NT2/D1 (cell line): ENCODE measurements at places on chromosomes 2 and 18.

DNA sequence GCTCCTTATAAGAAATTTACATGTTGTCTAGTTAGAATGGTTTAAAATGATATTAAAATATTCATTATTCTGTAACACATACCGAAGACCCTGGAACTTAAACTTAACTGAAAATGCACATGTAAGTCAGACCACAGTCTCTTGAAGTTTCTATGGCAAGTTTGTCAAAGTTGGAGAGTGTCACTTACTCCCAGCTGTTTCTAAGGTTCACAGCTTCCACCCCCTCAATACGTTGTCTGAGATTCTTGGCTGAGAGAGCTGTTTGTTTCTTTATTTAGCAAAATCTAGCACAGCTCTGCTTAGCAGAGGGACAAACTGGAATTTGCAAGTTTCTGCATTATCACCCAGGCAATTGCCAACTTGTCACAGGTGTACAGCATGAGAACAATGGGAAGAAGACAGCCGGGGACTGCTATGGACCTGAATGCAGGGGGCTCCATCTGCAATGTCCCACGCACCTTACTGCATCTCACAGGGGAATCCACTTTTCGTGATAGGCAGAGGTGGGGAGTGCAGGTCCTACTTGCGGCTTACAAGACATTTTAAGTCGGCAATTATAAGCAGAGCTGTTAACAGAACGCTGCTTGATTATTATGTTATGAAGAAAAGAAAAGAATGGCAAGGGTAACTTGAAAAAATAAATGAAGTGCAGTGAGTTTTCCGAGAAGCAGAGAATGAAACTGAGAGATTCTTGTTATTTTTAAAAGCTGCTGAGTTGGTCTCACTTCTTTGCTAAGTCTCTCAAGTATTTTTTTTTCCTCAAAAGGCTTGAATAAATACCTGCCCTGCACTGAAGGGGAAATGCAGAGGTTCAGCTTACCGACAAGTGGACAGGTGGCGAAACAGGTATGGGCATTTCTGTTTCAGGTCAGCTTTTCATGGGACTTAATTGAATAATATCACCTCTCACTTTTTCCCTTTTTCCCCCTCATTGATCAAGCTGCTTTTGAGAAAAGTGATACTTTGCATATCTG, 1072.1 kb upstream of the FANCL start:
- DNase-seq = no peak

- no peak for DNase-seq
Measured at GRCh38 chr2:127169066-127169660, 50.9 kb downstream of the CYP27C1 start.

GRCh38 chr2:10057231-10058107, 14.1 kb downstream of the KLF11 start:
- peak; percentile 74 for DNase-seq

DNA sequence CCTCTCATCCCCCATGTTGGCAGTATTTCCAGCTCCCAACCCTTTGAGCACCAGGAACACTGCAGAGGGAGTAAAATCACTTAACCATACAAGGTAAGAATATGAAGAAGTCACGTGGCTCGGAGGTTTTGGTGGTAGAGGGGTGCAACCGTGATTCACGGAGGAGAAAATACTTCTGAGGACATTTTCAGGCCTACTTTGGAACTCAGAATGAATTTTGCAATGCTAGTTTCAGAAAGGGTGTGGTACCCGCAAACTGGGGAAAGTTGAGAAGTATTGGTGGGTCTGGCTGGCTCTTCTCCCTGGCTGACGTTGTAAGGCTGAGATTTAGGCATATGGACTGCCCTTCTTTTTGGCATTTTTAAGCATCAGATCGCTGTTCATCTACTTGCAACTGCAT, 442 bp downstream of the SERPINB5 start:
- DNase-seq = no peak

DNA sequence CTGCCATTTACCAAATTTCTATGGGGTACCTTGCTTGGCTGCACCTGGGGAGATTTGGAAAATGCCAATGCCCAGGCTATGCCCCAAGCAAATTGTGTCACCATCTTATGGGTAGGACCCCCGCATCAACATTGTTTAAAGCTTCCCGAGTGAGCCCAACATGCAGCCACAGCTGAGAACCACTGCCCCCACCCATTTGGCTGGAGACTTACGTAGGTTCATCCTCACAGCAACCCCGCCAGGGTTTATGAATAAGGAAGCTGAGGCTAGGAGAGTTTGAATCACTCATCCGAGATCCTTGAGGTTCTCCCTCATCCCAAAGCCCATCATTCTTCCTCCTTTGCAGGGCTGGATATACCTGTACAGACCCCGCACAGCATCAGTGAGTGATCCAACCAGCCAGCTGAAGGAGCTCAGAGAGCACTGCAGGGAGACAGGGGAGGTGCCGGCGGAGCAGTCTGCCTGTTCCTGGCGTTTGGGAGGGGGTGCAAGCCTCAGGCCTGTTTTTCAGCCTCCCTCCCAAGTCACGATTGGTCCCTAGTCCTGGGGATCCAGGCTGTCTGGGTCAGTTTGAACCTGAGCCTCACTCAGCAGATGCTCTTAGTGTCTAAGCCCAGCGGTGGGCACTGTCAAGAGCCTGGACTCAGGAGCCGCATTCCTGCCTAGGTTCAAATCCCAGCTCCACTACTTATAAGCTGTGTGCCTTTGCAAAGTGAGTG, 164.9 kb downstream of the SMAD7 start:
- DNase-seq = no peak

- no peak for DNase-seq
Measured at GRCh38 chr2:21924640-21925285, 801.0 kb downstream of the TDRD15 start.

DNA sequence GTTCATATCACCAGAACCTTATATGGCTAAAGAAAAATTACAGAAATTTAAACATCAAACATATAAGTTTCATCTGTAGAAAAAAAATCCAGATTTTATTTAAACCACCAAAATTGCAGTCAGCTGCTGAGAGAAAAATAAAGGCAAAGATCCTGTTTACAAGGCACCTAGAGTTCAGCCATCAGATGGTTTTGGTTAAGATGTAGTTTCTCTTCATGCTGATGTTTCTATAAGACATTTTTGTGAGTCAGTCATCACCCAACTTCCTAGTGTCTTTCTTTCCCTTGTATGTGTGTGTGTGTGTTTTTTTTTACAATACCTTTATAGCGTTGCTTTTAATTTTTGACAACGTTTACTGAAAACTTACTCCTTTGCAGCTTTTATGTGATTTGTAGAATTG, 26.1 kb upstream of the MMADHC start:
- no peak for DNase-seq

GRCh38 chr18:9135912-9136314, 668 bp upstream of the ANKRD12 start:
- DNase-seq = peak; percentile 3

DNA sequence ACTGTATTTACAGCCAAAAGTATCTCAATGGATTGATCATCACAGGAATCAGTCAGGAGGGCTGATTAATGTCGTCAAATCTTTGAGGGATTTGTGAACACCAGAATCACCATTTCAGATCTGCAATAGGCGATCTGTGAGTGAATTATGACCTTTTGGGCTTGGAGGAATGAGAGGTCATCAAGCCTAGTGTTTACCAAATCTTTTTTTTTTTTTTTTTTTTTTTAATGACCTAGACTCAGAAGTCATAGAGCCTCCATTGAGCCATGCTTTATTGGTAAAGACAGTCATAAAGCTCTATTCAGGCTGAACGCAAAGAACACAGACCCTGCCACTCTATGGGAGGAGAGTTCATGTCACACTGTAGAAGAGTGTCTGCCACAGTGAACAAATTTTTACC, 97.7 kb downstream of the SOCS6 start:
- DNase-seq = no peak

DNA sequence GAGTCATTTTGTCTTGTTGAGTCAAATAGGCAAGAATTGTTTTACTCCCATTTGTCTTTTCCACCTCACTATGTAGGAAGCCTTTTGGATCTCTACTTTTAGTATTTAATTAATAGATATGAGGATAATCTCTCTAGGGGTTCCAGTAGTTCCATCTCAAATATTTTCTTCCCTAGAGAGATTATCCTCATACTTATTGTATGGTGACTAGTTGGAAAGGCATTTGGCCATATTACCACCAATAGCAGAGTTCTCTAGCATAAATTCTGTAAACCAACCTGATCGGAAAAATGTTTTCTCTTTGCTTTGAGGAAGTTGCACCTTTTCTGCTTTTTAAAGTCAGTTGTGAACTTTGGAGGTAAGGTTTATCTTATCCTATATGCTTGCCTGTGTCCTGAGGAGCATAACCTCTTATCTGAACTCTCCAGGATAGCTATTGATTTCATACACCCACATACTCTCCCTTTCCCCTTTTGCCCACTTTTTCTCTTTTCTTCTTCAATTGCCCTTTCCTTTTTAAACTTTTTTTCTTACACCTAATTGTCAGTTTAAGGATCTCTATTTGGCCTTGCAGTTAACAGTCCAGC, 100.8 kb downstream of the GALNT1 start:
- DNase-seq = no peak

DNA sequence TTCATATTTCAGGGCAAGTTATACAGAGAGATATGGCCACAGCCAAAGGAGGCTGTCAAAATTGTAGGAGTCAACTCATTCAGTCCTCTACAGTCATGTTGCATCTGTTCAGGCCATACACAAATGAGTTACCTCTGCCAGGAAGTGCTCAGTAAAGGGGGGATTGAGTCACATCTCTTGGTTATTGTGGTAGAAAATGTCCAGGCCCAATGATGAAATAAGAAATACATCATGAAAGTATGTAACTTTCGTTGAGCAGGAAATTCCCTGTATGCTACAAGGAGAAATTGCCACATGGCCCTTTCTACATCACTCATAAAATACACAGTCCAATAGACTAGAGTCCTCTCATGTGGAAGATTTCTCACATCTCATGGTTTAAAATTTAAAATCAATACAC, 103.9 kb upstream of the COL3A1 start:
- DNase-seq = no peak

DNA sequence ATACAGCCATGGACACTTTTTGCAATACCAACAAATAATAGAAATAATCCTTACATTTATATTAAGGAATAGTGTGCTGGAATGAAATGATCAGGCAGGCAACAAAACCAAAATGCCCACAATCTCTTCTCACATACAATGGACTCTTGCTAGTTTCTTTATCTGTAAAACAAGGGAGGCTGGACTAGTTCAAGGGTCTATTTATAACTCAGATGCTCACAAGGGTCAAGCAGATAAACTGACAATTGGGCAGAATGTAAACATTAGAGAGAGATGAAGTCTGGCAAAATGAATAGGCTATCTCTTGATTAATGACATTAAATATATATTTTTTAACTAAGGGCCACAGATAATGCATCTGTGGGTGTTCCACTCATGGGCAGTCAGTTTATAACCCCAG, 11.4 kb downstream of the PPIL3 start:
- DNase-seq = no peak

DNA sequence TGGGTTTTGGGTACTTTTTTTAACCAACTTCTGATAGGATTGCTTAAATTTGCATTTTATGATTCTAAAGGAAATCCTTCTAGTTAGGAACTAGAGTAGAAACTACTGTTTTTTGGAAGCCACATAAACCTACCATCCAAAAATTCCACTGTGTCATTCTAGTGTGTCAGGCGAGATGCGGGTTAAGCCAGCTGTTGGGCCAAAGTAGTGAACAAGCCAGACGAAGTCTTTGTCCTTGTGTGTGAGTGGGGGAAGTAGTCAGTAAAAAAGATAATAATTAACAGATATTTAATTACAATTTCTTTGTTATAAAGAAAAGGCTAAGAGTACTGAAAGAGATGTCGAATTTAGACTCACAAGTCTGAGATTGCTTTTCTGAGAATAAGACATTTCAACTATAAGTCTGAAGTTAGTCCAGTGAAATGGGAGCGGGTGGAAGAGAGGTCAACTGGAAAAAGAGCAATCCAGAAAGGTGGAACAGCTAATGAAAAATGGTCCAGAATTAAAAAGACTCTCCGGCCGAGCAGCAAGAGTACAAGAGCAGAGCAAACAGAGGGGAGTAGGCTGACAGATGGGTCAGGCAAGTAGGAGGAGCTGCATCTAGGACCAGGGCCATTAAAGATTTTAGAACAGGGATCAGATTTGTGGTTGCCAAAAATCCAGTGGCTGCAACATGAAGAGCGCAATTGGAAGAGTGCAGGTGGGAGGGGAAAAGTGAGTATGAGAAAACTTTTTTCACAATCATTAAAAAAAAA, 1.5 kb downstream of the EPB41L5 start:
- DNase-seq = no peak

DNA sequence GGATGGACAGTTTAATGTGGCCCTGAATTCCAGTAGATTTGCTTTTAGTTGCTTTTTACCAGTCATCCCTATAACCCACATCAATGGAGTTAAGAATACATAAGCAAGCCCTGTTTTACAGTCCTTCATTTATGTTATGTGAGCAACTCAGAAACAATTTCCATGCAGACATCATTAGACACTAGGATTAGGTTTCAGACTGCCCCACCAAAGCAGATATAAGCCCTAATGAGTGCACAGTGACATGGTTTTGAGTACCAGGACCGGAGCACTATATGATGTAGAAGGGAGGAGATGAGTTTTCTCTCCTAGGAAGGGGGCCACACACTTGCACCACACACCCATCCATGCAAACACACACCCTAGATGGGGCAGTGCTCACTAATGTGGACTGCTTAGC, 15.5 kb downstream of the KCNS3 start:
- DNase-seq = no peak

DNA sequence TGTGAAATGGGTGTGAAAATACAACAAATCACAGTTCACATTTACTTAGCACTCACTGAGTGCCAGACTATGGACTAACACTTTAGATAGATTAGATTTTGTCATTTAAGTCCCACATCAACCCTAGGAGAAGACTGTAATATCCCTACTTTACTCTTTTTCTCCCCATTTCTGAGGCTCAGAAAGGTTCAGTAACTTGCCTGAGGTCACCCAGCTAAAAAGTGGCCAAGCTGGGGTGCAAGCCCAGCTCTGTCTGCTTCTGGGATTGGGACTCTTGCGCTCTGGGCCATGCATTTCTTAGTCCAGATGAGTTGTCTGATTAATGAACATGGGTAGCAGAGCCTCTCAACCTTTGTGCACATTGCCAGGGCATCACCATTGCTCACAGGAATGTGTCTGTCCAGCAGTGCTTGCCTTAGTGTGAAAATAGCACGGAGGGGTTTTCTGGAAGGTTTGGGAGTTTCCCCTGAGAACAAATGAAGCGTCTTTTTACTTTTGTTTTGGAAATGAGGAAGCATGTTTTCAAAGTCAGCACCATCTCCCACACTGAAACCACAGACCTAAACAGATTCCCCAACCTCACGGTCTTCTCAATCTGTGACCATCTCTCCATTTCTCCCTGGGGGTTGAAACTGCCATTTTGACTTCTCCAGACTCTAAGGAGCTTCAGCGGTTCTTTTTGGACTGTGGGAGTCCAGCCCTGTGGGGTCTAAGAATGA, 31.9 kb downstream of the NRP2 start:
- no peak for DNase-seq

GRCh38 chr2:70132244-70133126, 45.2 kb downstream of the PCBP1 start:
- DNase-seq = no peak

- DNase-seq = no peak
Measured at GRCh38 chr2:216683846-216684245, 11.5 kb downstream of the IGFBP5 start.
